ENCODE measurements at places on chromosomes 5 and 9.

GRCh38 chr5:36796155-36796554 is 80.4 kb upstream of the NIPBL start:
- no peak for DNase-seq

GRCh38 chr5:170143091-170143490 is 37.4 kb downstream of the FOXI1 start:
- no peak for DNase-seq

- no peak for DNase-seq
Observed at GRCh38 chr5:132807163-132807838, 5.8 kb upstream of the SOWAHA start.

GRCh38 chr9:68710111-68710471 is 5.1 kb downstream of the PIP5K1B start:
- DNase-seq, result no peak

- no peak for DNase-seq
Observed at GRCh38 chr9:121607434-121608167, 43.8 kb upstream of the DAB2IP start.

DNA sequence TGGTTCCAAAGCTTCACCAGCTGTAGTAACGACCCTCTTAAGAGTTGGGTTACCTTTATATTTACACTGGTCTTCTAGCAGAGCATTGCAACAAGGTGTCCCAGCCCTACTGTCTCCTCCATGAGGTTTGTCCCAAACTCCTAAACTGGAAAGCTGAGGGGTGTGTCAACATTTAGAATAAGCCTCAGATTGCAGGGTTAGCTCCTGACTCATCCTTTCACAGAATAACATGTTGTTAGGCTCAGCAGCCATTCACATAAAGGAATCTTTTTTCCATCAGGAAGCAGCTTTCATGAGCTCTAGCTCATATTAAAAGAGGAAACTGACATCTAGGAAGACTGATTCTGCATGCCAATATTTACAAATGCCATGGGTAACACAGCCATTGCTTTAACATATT is 238.7 kb downstream of the EFNA5 start:
- DNase-seq, result no peak

- DNase-seq, result no peak
Observed at GRCh38 chr5:157963761-157964160, 104.8 kb upstream of the CLINT1 start.

DNA sequence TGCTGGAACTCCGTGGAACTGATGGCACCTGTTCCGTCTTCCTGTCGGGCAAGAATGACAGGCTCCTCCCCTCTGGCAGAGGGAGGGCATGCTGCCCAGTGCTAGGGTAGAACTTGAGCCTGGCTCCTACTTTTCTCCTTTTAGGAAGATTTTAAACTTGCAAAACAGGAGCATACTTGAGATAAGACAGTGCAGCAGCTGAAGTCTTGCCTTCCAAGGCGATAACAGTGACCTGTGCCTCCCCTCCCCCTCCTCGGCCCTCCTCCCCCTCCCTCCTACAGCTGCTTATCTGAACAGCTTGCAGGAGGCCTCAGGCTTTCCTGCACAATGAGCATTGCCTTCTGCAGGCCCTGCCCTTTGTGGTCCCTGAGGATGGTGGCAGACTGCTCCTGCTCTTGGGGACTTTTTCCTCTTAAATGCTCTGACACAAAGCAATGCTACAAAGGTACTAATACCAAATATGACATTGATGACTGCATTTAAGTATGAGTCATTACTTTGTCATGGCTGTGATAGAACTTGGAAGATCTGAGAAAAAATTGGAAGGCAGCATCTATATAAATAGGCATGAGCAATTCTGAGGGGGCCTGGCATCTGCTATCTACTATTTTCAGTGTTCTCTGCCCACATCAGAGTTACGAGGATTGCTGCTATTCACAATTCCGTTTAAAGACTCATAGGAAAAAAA is 2.0 kb downstream of the GADD45G start:
- no peak for DNase-seq

DNA sequence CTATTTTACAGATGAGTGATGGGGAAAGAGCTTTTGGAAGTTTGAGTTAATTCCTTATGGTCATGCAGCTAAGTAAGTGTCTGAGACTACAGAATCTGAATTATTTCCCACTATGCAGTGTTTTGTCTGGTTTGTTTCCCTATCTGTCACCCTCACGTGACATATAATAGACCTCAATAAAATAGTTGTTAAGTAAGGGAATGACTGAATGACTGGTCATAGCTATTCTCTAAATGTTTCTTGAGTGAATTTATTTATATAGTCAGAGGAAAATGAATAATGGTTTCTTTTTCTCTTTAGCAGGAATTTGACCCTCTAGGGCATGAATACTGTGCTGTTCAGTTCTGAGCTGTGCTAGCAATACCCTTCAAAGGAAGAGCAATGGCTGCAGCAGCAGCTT is 10.3 kb downstream of the TRIM32 start:
- no peak for DNase-seq

- no peak for DNase-seq
Observed at GRCh38 chr9:21317956-21318923, 13.1 kb upstream of the IFNA5 start.

DNA sequence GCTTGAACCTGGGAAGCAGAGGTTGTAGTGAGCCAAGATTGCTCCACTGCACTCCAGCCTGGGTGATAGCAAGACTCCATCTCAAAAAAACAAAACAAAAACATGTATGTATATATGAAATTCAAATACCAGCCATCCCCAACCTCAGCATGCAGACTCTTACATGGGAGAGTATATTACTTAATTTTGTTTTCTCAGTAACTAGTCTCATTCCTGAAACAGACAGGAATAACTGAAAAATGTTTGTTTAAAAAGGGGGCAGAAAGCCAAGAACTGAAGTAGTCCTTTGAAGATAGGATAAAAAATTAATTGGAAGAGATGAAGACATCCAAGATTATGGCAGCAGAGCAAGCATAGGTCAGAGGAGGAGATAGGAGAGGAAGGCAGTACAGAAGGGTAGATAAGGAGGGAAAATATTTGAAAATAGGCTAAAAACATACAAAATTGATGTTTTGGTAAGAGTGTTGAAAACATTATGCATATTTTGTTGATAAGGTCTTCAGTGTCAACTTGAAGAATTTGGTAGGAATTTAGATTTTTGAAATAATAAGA is 309.9 kb downstream of the MAT2B start:
- DNase-seq, result no peak

- DNase-seq, result no peak
Observed at GRCh38 chr9:38287420-38287985, 105.0 kb upstream of the ALDH1B1 start.

- DNase-seq, result no peak
Observed at GRCh38 chr9:137041124-137041523, 4.9 kb downstream of the NPDC1 start.

DNA sequence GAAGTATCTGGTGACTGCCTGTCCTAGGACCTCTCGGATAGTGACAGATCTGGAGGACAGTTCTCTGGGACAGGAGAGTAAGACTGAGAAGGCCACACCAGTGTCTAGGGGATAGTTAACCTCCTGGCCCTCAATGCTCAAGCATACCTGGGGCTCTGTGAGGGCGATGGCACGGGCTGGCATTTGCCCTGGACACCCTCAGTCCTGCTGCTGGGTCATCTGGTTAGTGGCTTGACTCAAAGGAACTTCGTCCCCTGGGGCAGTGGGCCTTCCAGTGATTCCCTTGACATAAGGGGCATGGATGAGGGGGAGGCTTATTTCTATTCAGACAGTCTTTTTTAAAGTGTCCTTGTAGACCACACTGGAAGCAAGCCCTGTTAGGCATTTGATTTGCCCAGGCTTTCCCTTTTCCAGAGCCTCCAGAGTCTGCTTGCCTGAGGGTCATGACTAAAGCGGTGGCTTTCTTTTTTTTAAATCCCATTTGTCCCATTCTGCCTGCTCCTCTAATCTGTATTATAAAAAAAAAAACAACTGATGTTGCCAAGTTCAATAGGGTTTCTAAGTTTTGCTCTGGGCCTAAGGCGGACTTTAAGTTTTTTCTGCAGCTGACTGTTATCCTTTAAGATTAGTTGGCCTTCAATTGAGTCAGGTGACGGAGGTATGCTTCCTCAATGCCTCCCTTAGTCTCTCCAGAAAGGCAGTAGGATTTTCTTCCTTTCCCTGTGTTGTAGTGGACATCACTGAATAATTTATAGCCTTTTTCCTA is 2083.5 kb upstream of the C9orf72 start:
- no peak for DNase-seq

All from activated CD8-positive, alpha-beta memory T cell treated with anti-CD3 and anti-CD28 coated beads for 1 hour (primary cell).